Non-pigmented ciliary epithelial cell (primary cell): ENCODE measurements at places on chromosomes 5 and 9.

- no peak for DNase-seq
Observed at GRCh38 chr9:104836767-104837166, 72.8 kb downstream of the NIPSNAP3B start.

- DNase-seq, result no peak
Observed at GRCh38 chr5:154446195-154447088, 645 bp downstream of the SAP30L start.

DNA sequence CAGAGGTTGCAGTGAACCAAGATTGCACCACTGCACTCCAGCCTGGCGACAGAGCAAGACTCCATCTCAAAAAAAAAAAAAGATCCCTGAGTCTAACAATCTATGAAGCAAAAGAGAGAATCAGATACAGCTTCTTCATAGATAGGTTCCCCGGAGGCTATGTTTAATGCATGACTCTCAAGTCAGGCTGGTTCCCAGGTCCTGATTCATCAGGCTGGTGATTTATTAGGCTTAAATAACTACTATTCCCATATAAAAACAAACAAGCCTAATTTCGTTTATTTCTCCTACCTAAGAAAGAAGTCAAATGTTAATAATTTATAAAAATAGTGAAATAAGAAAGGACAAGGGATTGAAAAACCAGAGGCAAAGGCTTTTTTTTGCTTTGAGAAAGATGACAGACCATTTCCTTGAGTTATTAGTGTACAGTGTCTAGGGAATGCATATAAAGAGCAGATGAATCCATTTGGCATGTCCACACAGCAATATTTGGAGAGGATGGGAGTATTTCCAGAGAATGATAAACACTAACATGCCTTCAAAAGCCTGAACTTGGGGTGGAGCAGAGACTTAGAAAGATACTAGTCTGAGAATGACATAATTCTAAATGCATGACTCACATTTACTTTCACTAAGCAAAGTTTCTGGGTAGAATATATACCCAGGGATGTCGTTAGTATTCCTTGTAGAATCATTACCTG is 115.3 kb downstream of the NREP start:
- peak; percentile 28 for DNase-seq

DNA sequence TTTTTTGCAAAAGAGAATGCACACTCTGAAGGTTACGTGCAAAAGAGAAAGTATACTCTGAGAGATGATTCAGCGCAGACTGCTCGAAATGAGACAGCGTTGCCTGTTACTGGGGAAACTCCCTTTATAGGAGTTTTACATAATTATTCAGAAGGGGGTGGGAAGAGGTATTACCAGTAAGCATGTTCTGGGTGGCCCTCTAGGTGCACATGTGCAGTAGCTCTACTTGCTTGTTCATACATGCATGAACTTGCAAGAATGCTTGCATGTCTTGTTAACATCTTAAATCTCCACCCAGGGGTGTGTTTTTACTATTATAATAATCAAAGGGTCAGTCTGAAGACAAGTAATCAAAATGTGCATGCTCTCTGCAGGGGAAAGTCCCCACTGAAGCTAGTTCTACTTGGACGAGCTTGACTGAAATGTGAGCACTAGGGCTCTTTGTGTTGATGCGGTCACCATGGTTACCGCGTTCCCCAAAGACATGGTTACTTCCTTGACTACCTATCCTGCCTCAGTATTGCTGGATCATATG is 75.5 kb downstream of the SGCD start:
- no peak for DNase-seq
